ENCODE measurements at places on chromosomes 4 and X. TPM values are rescaled to one million over a fixed set of nuclear protein-coding genes. Genes with fewer than 3 reads are reported as not detected.

ACE2 gene
- 50.9 TPM for polyA plus RNA-seq

FRMPD4 gene
- 0.10 TPM for polyA plus RNA-seq

FAM241A gene
- 2.0 TPM for polyA plus RNA-seq

- no peak for DNase-seq
Observed at GRCh38 chr4:122533841-122534240, 77.3 kb upstream of the IL2 start.

DNA sequence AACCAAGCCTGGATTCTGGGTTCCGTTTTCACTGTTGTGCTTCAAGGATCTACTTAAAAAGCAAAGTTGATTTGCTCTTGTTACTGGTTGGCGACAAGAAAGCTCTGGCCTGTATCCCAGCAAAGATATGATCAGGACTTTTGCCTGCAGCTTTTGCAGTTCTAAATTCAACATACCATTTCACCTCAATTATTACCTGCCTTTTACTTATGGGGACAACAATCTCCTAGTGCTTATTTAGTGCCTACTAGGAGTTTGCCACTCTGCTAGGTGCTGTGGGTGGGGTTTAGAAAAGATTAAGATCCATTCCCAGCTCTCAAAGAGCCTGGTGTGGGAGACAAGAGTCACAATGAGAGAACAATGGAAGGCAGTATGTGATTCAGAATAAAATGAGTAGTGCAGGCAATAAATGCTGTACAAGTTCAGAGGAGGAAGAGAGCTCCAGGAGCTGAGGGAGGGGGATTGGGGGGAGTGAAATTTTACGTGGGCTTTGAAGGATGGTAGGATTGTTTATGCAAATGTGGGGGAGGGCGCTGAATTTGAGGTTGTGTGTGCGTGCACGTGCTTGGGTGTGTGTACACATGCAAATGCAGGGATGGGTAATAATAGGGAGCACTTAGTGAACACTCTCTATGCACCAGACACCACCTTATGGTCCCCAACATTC, 5.0 kb upstream of the TMEM164 start:
- DNase-seq, result no peak

DNA sequence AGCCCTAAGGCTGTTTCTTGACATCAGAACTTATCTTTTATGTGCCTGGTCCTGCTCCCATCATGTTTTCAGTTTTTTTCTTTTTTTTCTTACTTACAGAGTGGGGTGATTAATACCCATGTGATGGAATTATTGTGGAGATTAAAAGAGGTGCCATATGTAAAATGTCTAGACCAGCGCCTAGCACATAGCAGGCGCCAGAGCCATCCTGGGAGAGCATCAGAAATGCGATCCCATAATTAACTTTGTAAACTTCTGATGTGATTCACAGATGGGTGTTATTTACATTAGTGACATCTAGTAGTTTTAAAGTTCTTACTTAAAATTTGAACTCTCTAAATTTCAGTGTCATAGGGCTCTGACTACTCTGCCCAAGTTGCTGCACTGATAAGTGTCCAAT, 66.2 kb upstream of the PGRMC2 start:
- DNase-seq, result no peak

GRCh38 chrX:24862343-24862742, 153.4 kb downstream of the ARX start:
- no peak for DNase-seq

DNA sequence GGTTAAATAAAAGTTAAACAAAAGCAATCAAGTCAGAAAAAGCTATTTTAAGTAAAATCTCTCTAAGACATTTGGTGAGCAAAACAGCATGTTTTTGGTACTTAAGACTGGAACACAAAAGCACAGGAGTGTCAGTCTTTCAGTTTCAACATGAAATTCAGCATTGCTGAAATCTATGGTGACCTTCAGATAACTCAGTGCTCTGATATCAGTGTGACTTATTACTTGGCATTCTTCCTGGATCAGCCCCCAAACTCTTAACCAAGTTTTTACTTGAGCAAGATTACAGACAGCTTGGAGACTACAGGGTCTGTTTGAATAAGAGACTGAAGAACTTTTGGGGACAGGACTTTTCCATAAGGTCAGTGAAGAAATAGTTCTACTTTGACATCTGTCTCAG, 437.2 kb downstream of the RAPGEF2 start:
- no peak for DNase-seq
